ENCODE measurements at places on chromosomes 1 and 21.

- no peak for DNase-seq
Observed at GRCh38 chr1:56489695-56490094, 89.7 kb downstream of the PLPP3 start.

GRCh38 chr1:8443558-8444194 is 125.8 kb downstream of the SLC45A1 start:
- DNase-seq, result no peak

DNA sequence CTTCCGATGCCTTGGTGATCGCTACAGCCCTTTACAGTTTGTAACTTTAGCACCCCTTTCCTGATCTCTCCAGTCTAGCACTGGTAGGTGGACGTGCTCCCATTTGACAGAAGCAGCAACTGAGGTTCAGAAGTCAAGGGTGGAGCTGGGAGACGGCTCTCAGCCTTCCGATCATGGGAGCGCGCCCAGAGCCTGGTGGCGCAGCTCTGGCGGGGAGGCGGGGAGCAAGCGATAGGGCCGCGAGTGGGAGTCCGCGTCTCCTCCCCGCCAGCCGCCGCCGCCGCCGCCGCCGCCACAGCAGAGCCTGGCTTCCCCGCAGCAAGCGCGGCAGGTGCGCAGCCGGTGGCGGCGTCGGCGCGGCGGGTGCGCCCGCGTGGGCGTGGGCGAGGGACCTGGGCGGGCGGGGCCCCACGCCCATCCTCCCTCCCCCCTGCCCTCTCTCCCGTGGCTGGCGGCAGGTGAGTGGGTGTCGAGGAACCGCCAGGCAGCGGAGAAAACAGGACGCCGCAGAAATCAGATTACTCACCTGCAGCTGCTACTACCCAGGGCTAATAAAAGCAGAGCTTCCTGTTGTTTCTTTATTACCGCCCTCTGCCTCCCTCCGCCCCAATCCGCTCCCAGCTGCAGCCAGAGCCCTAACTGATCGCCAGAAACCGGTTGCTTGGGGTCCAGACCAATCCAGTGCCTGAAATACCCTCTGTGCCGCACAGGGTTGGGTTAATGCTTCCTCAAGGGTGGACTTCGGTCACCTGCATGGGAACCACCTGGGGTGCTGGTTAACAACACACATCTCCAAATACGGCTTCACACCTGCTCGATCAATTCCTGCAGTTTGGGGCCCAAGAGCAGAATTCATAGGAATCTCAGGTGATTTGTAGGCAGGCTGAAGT is 60.2 kb upstream of the ID3 start:
- no peak for DNase-seq

DNA sequence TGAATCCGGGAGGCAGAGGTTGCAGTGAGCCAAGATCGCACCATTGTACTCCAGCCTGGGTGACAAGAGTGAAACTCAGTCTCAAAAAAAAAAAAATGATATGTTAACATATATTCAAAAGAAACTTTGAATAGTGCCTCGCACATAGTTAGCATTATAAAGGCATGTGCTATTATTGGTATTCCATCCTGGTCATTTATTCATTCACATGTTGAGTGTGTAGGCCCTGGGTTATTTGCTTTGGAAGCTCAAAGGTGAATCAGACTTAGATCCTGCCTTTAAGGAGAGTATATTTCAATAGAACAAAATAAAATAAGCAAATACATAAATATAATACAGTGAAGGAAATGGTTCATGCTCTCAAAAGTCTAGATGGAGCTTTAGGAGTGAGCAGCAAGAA is 13.4 kb downstream of the SLC22A15 start:
- no peak for DNase-seq

DNA sequence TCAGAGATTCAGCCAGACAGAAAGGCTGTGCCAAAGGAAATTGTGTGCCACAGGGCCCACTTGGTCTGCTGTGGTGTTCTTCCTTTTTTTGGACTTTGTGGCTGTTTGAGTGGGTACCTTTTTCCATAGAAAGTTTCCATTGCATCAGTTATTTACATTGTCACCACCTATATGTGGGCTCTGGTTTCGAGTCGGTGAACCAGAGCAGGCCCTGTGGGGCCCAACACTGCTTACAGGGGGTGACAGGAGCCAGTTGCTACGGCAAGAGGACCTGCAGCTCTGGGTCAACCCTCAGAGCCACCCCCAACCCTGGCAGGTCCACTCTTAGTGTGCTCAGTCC is 157.0 kb upstream of the EDN2 start:
- no peak for DNase-seq

DNA sequence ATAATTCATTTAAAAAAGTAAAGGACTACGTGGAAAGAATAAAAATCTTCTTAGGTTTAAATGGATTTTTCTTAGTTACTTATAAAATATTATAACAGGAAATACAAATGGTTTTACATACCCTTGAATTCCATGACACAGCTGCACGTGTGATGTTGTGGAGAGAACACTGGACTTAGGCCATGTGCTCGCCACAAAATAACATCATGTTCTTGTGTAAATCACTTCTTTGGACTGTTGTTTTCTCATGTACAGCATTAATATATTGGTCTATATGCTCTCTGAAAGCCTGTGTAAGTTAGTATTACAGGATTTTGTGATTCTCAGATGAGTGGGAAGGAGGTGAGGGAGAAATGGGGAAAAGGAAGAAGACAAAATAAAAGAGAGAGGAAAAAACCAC is 228.2 kb downstream of the DNM3 start:
- DNase-seq, result peak; percentile 2

DNA sequence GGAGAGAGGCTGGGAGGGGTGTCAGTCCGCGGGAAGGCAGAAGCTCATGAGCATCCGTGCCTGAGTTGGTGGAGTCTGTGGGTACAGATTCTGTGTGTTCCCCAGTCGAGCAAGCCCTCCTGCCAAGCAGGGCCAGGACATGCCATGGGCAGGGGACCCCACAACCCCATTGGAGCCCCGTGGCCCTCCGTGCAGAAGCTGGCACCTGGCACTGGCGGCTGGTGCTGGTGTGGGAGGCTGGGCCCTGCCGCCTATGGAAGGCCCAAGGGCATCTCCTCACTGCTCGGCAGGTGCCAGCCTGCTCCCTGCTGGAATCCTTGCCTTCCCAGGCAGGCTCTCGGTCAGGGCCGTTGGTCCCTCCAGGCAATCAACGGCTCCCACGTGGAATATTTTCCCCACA is 73.7 kb downstream of the UBE2T start:
- DNase-seq, result no peak

DNA sequence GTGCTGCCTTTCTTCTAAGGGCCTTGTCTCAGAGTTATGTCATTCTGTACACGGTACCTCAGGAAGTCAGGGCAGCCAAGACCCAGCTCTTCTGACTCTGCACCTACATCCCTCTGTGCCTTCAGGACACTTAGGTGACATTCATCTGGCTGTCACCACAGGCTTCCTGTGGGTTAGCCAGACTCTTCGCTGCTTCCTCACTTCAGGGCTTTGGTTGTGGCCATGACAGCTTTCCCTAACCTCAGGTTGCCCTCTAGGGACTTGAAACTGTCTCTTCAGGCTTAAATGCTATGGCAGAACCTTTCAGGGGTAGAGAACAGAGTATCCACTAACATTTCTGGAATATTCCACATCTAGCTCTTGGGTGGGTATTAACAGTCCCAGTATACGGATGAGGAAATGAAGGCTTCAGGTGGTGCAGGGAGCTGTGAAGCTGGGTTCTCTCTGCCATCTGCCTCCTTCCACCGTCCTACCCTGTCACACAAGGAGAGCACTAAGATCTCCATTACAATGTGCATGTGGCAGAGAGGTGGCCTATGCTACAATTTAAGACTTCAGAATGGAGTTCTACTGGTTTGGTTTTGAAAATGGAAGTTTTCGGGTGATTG is 9.9 kb downstream of the TSSK3 start:
- DNase-seq, result no peak

DNA sequence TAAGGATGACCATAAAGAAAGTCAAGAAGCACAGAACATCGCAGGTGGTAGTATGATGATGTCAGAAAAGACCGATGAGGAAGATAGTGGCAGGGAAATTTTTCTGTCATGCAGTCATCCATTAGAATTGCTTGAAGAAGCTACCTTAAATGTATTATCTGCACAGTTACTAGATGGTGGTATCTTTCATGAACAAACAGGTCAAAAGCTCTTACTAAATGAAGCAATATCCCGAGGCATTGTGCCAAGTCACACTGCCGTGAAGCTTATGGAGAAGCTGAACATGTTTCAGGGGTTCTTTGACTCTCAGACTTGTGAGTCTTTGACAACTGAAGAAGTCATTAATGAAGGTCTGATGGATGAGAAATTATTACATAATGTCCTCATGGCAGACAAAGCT is 128.8 kb downstream of the MACF1 start:
- no peak for DNase-seq

DNA sequence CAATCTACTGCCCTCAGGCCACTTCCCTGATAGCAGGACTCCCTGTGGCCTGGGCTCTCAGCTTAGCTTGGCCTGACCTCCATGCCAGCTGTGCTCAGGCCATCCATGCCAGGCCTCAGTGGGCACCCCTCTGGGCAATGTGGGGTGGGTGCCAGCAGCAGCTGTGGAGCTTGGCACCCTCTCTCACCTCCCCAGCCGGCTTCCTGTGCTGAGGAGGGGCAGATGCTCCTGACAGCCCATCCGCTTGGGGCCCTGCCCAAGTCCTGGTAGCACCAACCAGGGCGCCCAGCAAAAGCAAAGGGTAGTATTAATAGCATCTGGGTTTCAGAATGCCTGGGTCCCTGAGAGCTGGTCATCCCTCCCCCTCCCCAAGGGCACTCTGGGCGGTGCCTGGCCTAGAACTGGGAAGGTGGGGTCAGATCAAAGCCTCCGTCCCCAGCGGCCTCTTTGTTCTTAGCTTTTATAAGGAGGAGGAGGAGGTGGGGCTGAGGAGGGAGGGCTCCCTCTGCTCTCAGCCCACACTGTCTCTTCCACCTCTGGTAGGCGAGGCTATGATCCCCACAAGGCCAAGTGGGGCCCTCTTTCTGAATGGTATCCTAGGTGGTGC is 6.1 kb downstream of the EFNA4 start:
- no peak for DNase-seq

DNA sequence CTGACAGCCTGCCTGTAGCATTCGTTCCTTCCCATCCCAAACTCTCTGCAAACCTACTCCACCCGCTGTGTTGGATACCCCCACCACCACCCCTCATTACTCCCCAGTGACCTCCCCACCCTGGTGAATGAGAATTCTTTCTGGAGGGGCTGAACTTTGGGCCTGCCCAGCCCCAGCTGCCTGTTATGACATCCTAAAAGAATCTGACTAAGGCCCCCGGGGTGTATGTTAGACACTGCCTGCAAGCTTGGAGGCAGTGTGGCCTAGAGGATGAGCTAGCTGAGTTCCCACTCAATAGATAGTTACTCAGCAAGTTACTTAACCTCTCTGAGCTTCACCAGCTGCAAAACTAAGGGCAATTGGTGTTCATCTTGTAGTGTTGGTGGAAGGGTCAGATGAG is 110.2 kb upstream of the FGGY start:
- DNase-seq, result no peak

DNA sequence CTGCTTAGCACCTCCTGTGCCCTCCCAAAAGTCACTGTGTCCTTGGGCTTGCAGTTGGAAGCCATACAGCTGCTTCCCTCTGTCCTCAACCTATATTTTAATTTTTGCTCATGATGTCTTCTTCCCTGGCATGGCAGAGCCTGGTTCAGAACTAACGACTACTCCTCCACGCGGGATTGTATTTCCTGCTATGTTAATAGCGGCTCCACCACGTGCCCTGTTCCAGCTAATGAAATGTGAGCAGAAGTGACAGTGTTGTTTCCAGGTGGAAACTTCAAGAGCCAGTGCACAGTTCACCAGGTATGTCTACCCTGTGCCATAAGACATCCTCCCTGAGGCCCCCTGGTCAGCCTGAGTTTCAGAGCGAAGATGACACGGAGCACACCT is 52.1 kb downstream of the DHRS3 start:
- no peak for DNase-seq

- no peak for DNase-seq
Observed at GRCh38 chr1:2231532-2232254, 3.6 kb downstream of the SKI start.

GRCh38 chr1:1187938-1188337 is 14.3 kb downstream of the TTLL10 start:
- DNase-seq, result peak; percentile 3

GRCh38 chr1:229298420-229298819 is 27.5 kb downstream of the RAB4A start:
- no peak for DNase-seq

DNA sequence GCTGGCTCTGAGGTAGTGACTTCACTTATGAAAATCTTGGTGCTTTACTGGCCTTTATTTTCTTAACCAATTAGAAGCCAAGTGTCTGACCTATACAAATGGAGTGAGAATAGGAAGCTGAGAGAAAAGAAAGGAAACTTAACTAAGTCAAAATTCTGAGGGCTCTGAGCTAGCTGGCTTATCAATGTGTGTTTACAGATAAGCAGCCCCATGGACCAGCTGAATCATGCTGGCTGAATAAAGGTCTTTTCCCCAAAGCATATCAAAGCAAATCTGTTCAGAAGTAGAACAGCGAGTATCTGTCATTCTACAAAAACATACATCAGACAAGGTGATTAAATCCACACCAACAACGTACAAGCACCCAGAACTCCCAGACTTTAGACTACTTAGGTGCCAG is 117.2 kb downstream of the BRINP2 start:
- no peak for DNase-seq

DNA sequence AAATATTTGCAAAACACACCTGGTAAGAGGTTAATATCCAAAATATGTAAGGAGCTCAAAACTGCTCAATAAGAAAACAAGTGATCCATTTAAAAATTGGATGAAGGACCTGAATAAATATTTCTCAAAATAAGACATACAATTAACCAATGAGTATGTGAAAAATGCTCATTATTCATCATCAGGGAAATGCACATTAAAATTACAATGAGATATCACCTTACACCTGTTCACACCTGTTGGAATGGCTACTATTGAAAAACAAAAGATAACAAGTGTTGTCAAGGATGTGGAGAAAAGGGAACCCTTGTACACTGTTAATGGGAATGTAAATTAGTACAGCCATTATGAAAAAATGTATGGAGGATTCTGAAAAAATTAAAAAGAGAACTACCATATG is 136.0 kb upstream of the GREM2 start:
- no peak for DNase-seq

- DNase-seq, result no peak
Observed at GRCh38 chr1:180198196-180198595, 31.9 kb upstream of the LHX4 start.

DNA sequence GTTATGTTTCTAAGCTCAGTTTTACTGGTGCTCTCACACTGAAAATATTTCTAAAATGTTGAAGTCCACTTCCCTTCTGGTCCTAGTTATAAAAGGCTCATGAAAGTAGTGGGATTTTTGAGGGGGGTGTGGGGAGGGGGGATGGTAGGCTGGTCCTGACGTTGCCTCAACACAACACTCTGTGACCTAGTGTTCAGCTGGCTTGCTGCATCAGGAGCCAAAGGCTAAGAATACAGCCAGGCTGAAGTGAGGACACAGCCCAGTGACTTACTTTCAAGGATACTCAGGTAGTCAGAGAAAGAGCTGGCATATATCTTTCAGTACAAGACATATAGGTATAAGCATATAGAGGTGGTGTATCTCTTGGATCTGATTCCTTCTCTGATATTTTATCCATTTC is 151.9 kb upstream of the C8B start:
- DNase-seq, result no peak

All from GM04504 (cell line).